ENCODE measurements at places on chromosomes 3 and 15.

DNA sequence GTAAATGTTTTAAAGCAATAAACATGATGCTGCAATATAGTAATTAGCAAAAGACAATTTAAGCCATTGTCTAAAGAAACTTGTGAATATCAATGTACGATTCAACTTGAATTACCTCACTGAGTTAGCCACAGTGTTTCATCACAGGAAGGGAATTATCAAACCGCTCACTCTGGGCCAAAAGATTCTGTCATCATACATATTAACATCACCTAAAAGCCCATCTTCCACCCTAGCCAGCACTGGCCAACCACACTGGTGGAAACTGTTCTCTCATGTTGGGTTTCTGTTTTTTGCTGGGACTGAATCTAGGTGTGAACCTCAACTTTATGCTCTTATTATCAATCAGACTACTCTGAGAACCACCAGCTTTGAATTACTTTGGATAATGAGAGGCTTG lies 497.7 kb upstream of the THBS1 start:
- DNase-seq: no peak

DNA sequence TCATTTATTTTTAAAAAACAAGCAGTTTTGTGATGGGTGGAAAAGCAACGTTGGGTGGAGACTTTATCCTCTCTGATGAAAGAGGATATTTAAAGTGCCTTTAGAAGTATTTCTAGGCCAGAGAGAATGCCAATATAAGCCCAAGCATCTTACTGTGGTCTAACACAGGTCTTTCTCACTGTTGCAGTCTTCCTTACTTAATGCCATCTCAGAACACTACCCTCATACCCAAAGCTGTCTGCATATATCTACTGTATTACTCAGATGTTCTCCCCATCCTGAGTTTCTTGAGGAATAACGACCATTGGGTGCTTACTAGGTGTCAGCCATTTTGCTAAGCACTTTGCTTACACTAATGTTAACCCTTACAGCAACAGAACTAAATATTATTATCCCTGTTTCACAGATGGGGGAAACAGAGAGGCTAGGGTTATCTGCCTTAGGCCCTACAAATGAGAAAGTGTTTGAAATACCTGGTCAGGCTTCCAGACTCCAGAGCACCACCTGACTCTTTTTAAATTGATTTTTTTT lies 29.8 kb upstream of the EBLN2 start:
- DNase-seq: no peak

DNA sequence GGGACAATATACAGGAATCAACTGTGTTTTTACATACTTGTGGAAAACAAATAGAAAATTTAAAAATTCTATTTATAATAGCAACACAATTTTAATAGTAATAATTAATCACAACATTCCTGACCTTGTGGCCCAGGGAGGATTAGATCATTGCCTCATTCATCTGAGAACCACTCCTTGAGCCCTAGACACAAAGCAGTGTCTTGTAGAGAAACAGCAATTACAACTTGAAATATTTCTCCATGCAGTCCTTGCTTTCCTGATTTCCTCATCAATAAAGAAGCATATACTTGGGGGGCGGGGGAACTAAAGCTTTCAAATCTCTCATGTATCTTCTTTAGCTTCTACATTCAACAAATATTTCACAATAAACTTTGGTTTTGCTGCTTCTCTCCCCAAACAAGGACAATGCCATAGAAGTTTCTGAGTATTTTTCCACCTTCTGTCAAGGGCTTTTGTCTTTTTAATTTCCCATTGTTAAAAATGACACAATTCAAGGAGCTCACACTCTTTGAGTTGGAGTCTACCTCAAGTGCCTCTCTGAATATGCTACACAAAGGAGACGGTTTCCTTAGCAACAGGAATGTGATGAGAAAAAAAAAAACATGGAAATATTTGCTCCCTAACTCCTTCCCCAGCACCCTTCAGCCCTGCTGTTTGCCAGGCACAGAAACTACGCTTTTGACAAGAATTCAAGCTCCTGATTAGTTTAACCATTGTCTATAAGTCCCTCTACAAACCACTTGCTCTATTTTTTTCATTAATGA lies 118.8 kb downstream of the ARPP21 start:
- DNase-seq: no peak

GRCh38 chr3:89617706-89618105 lies 510.3 kb downstream of the EPHA3 start:
- no peak for DNase-seq

GRCh38 chr15:93060336-93061248 lies 28.4 kb downstream of the RGMA start:
- DNase-seq: no peak

DNA sequence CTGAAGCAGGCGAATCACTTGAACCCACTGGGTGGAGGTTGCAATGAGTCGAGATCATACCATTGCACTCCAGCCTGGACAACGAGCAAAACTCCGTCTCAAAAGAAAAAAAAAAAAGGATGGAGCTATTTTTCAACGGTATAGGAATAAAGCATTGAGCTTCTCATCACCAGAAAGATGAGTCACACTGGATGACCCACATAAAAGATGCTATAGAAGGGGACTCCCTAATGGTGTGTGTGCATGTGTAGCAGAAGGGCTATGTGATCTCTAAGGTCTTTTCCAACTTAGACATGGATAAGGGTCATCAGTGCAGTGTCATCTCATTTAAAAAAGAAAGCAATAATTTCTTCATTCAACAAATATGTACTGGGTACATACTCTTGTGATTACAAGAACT lies 476.0 kb downstream of the MFSD1 start:
- DNase-seq: no peak

GRCh38 chr3:108281670-108282069 lies 14.7 kb upstream of the HHLA2 start:
- DNase-seq: no peak

DNA sequence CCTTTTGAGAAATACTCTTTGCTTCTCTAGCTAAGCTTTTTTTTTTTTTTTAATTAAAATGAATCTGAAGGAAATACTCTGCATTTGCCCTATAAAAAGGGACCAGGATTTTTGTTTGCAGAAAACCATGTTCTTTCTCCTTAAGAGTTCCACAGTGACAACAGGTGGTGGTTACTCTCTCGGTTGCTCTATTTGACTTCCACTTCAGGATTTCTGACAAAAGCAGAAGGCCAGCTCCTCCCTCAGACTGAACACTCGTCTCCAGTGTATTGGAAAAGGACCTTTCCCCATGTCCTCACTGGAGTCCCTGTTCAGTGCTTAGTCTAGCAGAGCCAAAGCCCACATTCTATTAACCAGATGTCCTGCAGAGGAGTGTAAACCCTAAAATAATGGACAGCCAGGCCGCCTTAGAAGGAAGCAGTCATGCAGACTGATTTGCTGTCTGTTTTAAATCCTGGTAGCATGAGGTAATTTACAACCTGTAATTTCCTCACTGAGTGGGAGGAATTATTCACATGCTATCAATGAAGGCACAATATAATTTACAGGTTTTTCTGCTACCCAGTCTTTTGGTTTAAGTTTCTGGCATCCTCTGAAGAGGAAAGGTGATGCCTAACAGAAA lies 599.3 kb downstream of the PYDC2 start:
- DNase-seq: no peak

DNA sequence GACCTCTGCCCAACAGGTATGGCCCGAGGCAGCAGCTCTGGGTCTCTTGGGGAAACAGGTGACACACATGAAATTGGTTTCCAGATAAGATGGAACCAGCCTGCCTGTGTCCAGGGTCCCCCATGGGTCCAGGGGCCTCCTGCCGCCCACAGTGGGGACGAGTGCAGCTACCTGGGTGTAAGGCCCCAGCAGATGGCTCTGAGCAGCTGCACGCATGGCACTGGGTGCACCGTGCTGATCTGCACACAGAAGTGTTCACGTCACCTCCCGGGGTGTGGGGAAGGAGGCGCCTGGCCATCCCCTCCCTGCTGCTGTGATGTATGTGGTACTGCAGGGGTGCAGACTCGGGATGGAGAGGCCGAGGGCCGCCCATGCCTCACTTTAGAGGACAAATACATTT lies 63.6 kb downstream of the NIPA2 start:
- DNase-seq: no peak

DNA sequence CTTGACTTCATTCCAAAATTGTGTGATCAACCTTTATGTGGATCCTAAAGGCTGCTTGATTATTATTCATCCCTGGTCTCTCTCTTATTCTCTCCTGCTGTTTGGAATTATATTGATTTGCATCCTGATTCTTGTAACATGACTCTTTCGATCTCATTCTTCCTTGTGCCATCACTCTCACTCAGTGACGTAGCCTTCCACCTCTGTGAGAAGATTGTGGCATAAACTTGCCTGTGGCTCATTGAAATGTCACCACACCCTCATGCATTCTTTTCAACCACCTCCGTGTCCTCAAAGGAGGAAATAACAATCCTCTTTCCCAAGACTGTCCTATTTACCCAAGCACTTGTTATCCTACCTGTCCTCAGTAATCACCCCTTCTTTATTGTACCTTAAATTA lies 41.3 kb upstream of the GCNT3 start:
- no peak for DNase-seq

- DNase-seq: no peak
Measured at GRCh38 chr3:157027861-157028745, 131.8 kb downstream of the CCNL1 start.

DNA sequence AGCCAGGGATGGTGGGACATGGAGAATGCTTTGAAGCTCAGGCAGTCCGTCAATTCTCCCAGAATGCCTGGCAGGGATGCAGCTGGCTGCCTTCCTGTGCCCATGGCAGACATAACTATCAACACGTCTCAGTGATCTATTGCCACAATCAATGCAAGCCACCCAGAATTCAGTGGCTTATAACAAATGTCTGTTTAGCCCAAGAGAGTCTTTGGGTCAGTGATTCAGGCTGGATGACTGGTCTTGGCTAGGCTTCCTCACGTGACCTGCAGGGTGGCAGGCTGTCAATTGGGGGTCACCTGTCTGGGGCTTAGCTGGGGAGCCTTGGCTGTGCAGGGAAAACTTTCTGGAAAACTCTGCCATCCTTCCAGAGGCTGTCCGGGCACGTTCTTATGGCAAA lies 213.1 kb upstream of the LRRFIP2 start:
- no peak for DNase-seq

DNA sequence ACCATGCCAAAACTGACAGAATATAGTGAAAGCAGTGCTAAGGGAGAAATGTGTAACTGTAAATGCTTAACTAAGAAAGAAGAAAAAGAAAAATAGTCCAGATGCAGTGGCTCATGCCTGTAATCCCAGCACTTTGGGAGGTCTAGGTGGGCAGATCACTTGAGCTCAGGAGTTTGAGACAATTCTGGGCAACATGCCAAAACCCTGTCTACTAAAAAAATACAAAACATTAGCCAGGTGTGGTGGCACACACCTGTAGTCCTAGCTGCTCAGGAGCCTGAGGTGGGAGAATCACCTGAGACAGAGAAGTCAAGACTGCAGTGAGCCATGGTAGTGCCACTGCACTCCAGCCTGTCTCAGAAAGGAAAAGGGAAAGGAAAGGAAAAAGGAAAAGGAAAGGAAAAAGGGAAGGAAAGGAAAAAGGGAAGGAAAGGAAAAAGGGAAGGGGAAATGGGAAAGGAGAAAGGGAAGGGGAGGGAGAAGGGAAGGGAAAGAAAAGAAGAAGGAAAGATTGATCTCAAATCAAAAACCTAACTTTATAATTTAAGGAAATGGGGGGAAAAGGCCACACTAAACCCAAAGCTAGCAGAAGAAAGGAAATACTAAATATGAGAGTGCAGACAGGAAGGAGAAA lies 20.3 kb downstream of the C3orf33 start:
- no peak for DNase-seq

DNA sequence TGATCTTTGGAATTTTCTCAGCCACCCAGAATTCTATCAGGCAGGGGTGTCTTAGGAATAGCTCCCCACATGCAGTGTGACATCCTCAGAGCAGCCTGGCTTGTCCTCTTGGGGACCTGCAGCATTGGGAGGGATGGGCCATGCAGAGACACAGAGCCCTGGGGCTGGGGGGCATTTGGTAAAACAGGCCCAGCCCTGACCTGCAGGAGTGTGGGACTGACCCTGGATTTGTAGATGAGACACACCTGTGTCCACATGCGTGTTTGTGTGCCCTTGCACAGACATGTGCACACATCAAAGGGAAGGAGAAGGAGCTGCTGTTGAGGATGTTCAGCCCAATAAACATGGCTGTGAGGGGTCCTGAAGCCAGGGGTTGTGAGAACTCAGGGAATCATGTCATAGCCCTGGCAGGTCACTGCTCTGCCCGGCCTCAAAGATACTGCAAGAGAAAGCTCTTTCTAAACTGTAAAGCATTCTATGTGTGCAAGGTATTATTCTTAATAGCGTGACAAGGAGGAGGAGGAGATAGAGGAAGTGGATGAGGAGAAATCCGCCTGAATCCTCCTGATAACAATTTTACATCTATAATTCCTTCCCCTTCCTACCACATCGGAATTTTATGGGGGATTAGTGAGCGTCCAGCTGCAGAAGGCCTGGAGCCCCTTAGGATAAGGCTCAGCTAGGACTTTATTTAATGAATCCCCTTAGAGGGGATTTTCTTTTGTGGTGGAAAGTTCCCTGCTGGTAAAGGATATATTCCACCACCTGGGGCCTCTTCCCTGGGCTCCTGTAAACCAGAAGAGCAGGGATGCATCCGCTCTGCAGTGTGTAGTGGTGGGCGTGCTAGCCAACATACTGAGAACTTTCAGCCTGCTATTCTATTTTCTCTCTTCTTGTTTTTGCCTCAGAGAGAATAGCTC lies 245.5 kb downstream of the EPHB1 start:
- no peak for DNase-seq

DNA sequence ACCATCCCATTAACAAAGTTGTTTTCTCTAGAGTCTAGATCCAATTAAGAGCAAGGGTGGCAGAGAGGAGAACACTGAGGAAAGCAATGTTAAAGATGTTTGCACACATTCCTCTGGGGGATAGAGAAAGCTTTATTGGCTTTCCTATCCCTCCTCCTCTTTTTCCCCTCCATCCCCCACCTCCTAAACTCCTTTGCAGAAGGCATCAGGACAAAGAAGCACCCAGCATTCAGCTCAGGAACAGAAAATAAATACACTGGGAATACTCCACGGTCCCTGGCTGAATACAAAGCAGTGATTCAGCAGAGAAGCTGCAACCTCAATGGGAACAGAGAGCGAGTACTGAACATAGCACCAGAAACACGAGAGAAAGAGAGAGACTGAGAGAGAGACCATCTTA lies 21.9 kb downstream of the LSAMP start:
- DNase-seq: no peak

DNA sequence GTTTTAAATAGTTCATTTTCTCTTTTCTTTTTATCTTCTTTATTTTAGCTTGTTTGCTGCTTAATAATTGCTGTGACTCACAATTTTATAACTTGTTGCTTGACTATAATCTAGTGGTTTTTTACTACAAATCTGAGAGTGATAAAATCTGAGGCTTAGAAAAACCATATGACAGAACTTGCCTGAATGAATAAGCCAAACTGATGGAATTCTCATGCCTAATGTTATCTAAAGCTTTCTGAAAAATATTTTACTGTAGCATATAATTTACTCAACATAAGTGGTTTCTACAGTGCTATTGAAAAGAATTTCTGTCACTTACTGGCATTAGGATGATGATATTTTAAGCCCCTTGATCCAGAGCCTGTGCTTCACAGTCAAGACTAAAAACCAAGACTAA lies 175.1 kb downstream of the VGLL3 start:
- DNase-seq: no peak

Measured in stimulated activated CD4-positive, alpha-beta T cell treated with anti-CD3 and anti-CD28 coated beads, Interleukin-2, amount 100 ng/mL, for 4 hours (primary cell).